ENCODE measurements at places on chromosomes 3 and 15.

GRCh38 chr3:123401836-123402530, 46.9 kb downstream of the ADCY5 start:
- no peak for DNase-seq

DNA sequence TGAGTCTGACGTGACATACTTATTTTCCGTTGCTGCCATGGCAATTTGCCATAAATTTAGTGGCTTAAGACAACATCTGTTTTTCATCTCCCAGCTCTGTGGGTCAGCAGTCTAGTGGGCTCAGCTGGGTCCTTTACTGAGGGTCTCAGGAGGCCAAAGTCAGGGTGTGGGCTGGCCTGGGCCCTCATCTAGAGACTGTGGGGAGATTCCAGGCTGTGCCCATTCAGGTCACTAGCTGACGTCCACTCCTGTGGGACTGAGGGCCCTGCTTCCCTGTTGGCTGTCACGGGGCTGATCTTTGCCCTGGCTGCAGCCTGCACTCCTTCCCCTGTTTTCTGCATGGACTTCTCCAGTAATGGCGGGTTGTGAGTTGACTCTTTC, 19.1 kb downstream of the FGD5 start:
- DNase-seq: peak; percentile 28

GRCh38 chr3:34012102-34012461, 213.7 kb downstream of the PDCD6IP start:
- DNase-seq: peak; percentile 81

GRCh38 chr3:181056136-181056732, 66.7 kb upstream of the DNAJC19 start:
- DNase-seq: no peak

GRCh38 chr3:43932921-43933320, 242.2 kb downstream of the ABHD5 start:
- no peak for DNase-seq

GRCh38 chr15:55389264-55389607, 18.9 kb downstream of the CCPG1 start:
- no peak for DNase-seq

GRCh38 chr3:154304116-154304786, 20.0 kb downstream of the DHX36 start:
- no peak for DNase-seq
